ENCODE measurements at places on chromosomes 11 and 22.

- DNase-seq = no peak
Observed at GRCh38 chr22:34486381-34486780, 566.1 kb upstream of the LARGE1 start.

DNA sequence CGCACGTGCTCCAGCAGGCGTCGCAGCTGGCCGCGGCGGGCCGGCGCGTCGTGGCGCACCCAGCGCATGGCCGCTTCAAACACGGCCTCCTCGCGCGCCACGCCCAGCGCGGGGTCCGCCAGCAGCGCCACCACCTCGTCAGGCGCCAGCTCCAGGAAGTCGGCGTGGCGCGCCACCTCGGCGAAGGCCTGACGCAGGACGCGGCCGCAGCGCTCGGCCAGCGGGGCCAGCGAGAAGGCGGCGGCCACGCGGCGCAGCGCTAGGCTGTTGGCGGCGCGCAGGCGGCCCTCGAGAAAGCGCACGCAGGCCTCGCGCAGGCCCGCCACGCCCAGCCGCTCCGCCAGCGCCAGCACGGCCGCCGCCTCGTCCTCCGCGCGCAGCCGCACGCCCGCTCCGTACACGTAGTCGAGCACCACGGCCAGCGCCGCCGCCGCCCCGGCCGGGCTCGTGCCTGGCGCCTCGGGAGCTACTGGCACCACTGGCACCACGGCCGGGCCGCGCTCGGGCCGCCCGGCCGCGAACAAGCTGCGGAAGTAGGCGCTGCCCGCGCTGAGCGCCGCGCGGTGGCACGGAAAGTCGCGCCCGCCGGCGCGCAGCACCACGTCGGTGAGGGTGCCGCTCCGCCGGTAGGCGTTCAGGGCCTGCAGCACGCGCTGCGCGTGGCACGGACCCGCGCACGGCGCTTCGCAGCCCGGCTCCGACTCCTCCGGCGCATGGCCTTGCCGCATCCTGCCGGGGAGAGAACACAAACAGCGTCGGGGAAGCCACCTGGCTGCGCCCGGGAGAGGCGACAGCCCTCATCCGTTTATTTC lies 2.9 kb downstream of the KLHL35 start:
- peak; percentile 27 for DNase-seq

DNA sequence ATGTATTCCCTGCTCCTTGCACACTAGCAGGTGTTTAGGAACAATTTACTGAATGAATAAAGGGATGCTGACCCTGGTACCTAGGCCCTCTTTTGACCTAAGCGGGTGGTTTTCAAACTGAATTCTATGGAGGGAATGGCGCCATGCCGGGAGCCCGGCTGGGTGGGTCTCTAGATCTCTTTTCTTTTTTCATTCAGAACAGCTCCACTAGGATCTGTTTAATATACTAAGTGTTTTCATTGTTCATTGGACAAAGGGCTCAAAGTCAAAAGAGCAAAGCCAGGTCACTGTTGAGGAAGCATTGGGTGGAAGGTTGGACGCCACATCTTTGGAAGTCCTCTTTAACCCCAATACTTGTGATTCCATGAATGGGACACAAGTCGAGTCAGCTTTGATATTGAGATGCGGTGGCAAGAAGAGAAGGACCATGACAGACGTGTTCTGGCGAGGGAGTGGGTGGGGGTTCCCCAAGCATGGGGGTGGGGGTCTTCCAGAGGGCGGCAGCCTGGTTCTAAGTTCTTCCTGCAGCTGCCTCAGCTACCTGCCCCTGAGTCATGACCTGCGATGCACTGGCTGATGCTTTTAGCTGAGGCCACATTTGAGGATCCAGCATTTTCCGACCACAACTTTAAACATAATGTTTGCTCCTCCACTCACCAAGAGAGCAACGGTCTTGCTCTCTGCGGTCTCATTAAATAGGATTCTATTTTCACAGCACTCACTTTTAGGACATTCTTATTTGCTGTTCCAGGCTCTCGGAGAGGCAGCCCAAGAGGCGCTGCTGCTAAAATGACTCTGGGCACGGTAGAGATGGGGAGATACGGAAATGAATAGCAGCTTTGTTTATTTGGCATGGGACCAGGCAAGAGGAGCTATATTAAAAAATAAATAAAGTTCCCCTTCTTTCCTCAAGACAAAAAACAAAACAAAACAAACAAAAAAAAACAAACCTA lies 100.6 kb downstream of the FBXO7 start:
- DNase-seq = no peak

GRCh38 chr11:44813401-44813800 lies 86.6 kb downstream of the TSPAN18 start:
- no peak for DNase-seq

DNA sequence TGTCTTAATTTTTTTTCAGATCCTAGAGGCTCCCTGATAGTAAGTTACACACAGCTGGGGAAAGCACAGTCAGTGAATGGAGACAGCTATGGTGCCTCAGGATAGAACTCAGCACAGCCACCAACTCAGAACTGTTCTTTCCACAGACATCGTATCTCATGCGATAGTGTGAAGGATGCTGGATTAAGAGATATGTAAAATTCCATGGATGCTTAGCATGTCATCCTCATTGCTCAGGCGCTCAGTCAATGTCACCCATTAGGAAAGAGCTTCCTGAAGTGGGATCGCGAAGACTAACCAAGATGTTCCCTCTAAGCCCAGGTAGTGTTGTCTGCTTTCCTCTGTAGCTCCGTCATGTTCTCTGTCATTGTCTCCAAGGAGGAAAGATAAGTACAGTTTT lies 1000.4 kb downstream of the OPCML start:
- DNase-seq = no peak

All from T-helper 1 cell (primary cell).